ENCODE measurements at places on chromosomes 12 and 14.
A peak's percentile ranks its signal among the peaks of the same experiment; 100 is the strongest.

DNA sequence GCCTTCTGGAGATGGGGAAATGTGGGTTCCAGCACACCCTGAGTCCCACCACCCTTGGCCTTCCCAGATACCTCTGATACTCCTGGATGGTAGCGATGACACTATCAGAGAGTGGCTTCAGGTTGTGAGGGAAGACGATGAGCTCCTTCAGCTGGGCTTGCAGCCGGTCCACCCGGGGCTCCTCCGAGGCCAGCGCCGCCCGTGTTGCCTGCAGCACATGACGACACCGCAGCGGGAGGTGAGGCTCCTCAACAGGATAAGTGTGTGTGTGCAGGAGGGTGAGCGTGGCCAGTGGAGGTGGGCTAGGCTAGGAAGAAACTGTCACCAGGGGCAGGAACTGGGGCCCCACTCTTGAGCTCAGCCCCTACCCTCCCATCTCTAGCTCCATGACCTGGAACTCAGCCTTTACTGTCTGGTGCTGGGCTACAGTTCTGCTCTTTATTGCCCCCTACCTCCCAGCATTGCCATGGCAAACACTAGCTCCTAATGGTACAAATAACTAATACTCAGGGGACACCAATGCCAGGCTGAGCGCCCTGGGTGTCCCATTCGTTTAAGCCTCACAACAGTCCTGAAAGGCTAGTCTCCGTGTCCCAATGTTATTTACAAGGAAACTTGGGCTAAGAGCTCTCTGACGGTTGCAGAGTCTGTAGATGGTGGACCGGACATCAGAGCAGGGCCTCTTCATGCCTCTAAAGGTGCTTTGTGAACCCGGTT lies 64.1 kb downstream of the SYNE3 start:
- DNase-seq: peak; percentile 33

DNA sequence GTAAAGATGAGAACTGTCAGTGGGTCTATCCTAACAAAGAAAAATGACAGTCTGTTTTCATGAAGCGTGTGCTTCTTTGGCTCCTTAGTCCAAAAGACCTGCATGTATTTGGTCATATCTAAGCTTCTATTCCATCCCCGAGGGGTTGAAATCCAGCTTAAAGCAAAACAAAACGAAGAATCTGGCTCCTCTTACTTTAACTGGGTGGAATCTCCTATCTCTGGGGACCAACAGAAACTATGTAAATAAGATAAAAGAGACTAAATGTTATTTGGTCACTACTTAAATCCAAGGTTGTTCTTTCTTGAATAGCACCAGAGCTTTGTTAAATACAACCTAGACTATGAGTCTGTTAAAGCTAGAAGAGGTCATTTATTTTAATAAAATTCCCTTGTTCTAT lies 9.4 kb downstream of the IGF1 start:
- DNase-seq: peak; percentile 30

DNA sequence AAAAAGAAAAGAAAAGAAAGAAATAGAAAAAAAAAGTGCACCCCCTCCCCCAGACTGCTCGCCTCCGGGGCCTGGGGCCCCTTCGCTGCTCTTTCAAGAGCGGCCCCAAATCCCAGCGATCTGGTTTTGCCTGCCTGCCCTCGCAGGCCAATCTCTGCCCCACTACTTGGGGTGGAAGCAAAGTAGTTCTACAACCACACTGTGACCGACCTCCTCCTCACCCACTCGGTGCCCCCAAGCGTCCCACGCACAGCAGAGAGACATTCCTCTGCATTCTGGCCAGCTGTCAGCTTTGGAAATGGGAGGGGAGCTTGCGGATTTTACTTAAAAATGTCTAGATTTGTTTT lies 2.4 kb upstream of the TBX3 start:
- no peak for DNase-seq

GRCh38 chr14:103735815-103736545 lies 20.4 kb downstream of the ZFYVE21 start:
- no peak for DNase-seq

- no peak for DNase-seq
These were observed 312.9 kb downstream of the MED13L start for GRCh38 chr12:115964626-115965025.

- no peak for DNase-seq
These were observed 210.4 kb downstream of the ITPR2 start for GRCh38 chr12:26622601-26623000.

- no peak for DNase-seq
These were observed 694.8 kb upstream of the MIS18BP1 start for GRCh38 chr14:45947830-45948229.

DNA sequence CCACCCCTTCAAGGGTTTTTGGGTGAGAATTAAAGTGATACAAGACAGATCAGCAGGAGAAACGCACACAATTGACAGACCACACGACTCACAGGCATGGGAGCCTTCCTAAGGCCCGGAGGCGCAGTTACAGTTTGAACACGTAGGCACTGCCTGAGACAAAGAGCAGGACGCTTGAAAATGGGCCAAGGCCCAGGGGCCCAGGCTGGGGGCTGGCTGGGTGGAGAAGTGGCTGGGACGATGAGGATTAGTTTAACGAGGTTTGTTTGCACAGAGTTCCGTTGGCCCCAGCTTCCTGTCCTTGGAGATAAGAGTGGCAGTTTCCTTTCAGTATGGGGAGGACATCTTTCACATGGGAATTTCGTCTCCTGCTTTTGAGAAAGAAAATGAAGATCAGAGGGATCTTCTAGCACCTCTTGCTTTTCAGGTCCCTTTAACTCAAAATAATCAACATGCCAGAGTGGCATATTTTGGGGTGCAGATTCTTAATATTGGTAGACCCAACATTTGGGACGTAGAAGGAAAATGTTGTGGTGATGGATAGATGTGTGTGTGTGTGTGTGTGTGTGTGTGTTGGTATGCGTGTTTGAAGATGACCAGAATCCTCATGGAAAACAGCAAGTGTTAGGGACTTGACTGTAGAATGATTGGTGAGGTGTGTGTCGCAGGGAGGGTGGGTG lies 44.6 kb downstream of the DLK1 start:
- no peak for DNase-seq

GRCh38 chr14:68535404-68536017 lies 257.4 kb downstream of the ZFP36L1 start:
- peak; percentile 4 for DNase-seq

- DNase-seq: peak; percentile 88
These were observed 1.1 kb downstream of the ARID2 start for GRCh38 chr12:45730348-45731189.

DNA sequence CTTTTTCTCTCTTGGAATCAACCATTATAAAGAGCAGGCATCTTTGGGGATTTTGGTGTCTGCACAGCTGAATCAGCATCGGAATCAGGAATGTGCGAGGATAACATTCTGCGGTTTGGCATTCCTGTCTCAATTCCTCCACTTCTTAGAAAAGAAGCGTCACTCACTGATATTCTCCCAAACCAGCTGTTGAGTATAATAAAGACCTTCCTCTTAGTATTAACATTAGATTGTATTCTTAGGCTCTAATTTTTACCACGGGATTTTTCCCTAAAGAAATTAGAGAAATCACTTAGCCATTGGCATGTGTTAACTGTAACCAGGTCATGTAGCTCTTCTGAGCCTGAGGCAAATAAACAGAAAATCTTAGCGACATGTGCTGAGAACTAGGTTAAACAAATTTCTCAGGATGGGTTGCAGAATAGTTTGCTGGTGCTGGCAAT lies 128.7 kb downstream of the TMX1 start:
- DNase-seq: peak; percentile 79

DNA sequence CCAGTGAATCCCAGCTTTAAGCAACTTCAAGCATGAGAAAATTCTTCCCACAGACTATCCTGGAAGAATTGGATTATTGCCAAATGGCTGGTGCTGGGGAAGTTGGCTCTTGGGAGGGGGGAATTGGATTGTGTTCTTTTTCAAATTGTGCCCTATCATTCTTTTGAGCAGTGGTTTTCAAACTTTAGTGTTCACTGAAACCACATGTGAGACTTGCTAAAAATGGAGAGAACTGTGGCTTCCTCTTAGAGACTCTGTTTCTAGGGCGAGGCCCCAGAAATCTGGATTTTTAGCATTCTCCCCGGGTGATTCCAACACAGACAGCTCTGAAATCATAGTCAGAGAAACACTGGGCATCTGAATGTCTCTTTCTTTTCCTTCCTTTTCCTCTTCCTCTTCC lies 14.3 kb upstream of the OTUB2 start:
- DNase-seq: peak; percentile 26

Data from eye (tissue), 1 donor.